Stimulated activated CD4-positive, alpha-beta T cell treated with anti-CD3 and anti-CD28 coated beads, Interleukin-1b, Interleukin-23, amount 100 ng/mL, for 1 hour (primary cell): ENCODE measurements at places on chromosomes 3 and 15.

DNA sequence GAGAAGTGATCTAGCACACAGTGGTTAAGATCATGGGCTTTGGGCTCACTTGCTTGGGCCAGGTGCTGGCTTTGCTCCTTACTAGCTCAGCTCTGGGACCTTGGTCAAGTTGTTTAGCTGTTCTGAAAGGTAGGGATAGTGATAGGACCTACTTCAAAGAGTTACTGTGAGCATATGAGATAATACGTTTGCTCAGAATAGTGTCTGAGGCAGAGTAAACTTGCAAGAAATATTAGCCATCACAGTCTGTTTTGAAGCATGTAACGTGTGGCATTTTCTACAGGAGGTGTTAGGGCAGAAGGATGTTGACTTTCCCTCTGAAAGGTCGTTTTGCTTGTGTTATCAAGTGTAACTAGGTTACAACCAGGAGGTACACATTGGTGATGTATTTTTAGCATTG, 34.5 kb upstream of the NFKBIZ start:
- DNase-seq = no peak

DNA sequence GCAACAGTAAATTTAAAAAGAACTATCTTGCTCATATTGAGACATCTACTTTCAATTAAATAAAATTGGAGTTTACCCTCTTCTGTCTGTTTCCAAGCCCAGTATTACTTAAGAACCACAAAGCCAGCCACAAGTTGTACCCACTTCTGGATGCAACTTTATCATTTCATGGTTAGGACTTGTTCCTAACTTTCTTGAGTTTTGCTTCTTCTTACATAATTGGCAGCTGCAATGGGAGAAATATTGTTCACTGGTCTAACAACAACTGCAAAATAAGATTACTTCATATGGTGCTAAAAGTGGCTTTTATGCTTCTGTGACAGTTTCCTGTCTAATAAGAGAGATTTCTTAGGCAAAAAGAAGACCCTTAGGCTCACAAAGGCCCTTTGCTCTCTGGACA, 240.6 kb downstream of the OTOL1 start:
- DNase-seq = no peak

DNA sequence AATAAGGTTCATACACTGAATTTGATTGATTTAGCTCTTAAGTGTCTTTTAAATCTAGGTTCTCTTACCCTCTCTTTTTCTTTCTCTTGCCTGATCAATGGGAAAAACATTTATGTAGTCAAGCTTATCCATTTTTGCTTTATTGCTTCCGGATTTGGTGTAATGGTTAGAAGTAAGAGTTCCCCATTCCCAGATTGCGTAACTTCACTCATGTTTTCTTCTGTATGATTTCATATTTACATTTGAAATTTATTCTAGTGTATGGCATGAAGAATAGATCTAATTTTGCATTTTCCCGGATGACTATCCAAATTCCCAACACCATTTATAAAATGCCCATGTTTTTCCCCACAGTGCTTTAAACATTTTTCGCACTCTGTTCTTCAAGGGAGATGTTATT, 27.9 kb upstream of the SV2B start:
- DNase-seq = no peak

- DNase-seq = no peak
Observed at GRCh38 chr3:97689962-97690361, 74.6 kb upstream of the ARL6 start.

DNA sequence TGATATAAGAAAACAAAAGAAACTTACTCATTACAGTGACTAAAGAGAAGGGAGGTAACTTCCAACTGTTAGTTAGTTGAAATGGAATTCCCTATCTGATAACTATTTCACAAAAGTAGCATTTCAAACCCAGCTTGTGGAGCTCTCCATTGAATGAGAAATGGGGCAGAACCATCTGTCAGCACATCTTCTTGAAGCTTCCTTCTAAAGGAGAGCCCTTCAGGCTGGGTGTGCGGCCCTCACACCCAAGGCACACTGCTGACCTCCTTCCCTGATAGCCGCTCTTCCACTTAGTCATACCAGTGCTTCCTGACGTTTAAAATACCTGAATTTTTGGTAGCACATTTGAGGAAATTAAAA, 28.1 kb upstream of the VEPH1 start:
- no peak for DNase-seq

- DNase-seq = no peak
Observed at GRCh38 chr3:97265237-97266005, 451.0 kb downstream of the EPHA6 start.

- DNase-seq = no peak
Observed at GRCh38 chr15:75416584-75416983, 34.9 kb downstream of the SIN3A start.

- DNase-seq = no peak
Observed at GRCh38 chr3:45613791-45614190, 19.2 kb downstream of the LIMD1 start.

GRCh38 chr15:91268510-91268909, 168.5 kb downstream of the SV2B start:
- no peak for DNase-seq

DNA sequence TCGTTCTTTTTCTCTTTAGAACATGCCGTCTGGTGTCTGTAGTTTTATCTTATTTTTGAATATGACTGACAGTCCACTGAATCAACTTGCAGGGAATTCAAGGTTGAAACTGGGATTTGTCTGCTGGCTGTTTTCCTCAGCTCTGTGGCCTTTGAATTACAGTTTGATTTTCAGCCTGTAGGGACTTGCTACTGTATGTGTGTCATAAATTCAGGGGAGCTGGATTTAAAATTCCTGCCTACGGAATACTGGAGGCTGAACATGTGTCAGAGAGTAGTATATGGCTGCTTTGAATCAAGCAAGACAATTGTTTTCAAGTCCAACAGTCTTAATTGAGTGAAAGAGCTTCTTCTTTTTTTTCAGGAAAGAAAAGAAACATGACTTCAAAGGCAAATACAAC, 33.9 kb downstream of the RARB start:
- DNase-seq = no peak

DNA sequence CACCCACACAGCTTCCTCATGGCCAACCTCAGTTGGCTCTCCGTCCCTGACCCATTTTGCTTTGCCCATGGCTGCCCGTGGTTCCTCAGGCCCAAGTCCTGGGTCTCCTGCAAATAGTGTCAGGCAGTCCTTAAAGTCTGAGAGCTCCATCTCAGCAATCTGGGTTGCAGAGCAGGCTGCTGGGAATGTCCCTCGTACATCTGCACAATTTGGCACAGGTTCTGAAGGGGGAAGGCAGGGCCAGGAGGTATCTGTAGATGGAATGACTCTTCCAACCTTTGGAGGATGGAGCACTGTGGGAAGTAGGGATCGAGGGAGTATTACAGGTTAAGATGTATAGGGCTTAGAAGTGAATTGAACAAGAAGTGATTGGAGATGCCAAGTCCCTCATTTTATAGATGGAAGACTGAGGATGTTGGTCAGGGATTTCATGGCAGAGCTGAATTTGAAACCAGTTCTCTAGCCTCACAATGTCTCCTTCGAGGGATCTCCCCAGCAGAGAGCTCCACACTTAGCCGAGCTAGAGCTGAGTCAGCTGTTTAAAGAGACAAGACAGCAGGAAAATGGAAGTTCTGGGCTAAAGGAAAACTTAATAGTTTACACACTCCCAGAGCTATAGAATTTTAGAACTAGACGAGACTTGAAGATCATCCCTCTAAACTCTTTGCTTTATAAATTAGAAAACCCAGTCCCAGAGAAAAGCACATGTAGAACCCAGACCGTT, 9.2 kb downstream of the CKMT1A start:
- DNase-seq = no peak

GRCh38 chr3:84717894-84718293, 240.9 kb upstream of the CADM2 start:
- DNase-seq = no peak

GRCh38 chr3:169058681-169059080, 604.8 kb downstream of the MECOM start:
- DNase-seq = no peak

GRCh38 chr3:94431876-94432570, 369.2 kb downstream of the NSUN3 start:
- no peak for DNase-seq

GRCh38 chr3:195084746-195085145, 186.2 kb downstream of the XXYLT1 start:
- no peak for DNase-seq

GRCh38 chr15:66599536-66600239, 33.9 kb upstream of the LCTL start:
- no peak for DNase-seq

GRCh38 chr3:44409640-44410410, 67.6 kb downstream of the ZNF445 start:
- DNase-seq = no peak

DNA sequence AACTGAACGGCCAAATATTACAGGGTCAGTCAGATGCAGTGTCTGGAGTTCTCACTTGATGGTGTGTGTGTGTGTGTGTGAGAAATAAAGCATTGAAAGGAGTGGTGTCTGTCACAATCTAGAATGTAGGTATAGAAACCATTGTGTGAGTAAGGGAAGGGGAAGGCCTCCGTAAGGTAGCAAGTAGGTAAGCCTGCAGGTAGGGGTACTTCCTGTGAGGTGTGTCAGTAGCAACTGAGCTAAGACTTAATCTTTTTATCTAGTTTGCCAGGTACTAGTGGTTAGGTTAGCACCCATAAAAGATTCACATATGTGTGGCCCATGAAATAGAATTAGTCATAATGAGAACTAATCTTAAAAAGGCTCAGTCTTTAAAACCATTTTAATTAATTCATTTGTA, 1517.8 kb downstream of the SI start:
- no peak for DNase-seq

DNA sequence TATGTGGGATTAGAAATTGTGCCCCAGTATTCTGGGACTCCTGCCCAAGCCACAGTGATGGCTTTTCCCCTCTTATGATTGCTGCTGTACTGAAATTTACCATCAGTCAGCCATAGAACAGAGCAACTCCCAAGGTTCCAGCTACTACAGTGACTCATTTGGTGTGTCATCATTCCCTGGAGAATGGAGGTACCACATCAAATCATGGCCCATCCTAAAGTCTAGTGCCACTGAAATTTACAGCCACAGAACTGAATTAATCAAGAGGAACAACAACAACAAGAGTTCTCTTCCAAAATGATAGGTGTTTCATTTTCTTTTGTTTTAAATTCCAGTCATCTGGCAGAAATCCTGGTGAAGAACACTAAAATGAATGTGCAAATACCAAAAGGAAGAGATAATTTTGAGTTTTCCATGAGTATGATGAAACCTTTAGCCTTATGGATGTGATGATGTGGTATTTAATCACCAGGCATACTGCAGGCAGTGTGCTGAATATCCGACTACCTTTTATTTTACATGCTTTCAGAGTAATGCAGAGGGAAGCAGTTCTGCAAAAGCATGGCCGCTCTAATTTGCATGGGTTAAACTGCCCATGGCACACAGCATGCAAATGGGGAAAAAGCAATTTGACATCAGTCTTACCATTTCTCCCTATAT, 75.6 kb upstream of the SLC2A2 start:
- no peak for DNase-seq
